ENCODE measurements at places on chromosomes 5 and 9. TPM values are rescaled to one million over a fixed set of nuclear protein-coding genes. Genes with fewer than 3 reads are reported as not detected.

MARCHF3 gene
- 12.3 TPM for total RNA-seq

SPINK6 gene
- total RNA-seq: not detected

NMUR2 gene
- total RNA-seq: not detected

TRPM3 gene
- total RNA-seq: not detected

ARRDC3 gene
- 8.0 TPM for total RNA-seq

PRELID2 gene
- 0.31 TPM for total RNA-seq

MUSK gene
- total RNA-seq: not detected

RELL2 gene
- total RNA-seq: 15.7 TPM

LCN9 gene
- not detected for total RNA-seq

HAVCR1 gene
- total RNA-seq: not detected

SEMA4D gene
- total RNA-seq: 120 TPM

F2RL2 gene
- total RNA-seq: not detected

SPINK4 gene
- total RNA-seq: not detected

RGS7BP gene
- not detected for total RNA-seq

CACNA1B gene
- not detected for total RNA-seq

KIF4B gene
- total RNA-seq: 0.05 TPM

ELOVL7 gene
- total RNA-seq: 0.95 TPM

MSX2 gene
- total RNA-seq: not detected

TUSC1 gene
- total RNA-seq: not detected

PIP5K1B gene
- 14.5 TPM for total RNA-seq

NEUROG1 gene
- total RNA-seq: not detected
